Daoy (cell line): ENCODE measurements at places on chromosomes 7 and 10.

GRCh38 chr7:11427686-11428273 lies 404.2 kb downstream of the THSD7A start:
- DNase-seq = peak; percentile 35

DNA sequence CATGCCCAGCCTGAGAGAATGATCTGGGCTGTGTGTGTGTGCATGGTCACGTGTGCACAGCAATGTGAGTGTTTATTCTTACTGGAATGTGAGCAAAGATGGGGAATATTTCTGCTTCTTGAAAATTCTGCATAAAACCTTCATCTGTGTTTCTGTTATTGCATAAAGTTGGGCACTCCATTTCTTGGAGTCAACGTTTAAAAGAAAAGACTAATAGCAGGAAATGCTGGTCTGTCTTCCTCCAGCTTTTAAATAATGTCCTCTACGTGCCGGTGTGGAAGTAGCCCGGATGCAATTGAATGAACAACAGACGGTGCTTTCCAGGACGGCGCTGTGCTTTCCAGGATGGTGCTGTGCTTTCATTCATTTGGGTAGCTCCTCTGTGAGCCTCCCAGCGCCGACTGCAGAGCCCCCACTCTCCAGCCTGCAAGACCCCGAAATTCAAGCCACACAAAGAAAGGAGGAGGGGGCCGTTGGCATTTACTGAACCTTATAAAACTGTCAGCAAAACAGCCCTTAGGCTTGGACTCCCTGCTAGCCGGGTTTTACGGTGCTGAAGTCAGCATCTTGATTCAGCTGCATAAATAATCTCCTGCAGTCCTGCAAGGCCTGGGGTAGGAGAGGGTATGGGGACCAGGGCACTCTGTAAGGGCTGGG lies 158.2 kb upstream of the PRKCQ start:
- peak; percentile 32 for DNase-seq

GRCh38 chr10:122263971-122264370 lies 7.1 kb upstream of the BTBD16 start:
- DNase-seq = peak; percentile 29

GRCh38 chr7:152674860-152675758 lies 832 bp downstream of the XRCC2 start:
- DNase-seq = peak; percentile 37

GRCh38 chr10:112349521-112350085 lies 24.3 kb upstream of the ACSL5 start:
- no peak for DNase-seq

DNA sequence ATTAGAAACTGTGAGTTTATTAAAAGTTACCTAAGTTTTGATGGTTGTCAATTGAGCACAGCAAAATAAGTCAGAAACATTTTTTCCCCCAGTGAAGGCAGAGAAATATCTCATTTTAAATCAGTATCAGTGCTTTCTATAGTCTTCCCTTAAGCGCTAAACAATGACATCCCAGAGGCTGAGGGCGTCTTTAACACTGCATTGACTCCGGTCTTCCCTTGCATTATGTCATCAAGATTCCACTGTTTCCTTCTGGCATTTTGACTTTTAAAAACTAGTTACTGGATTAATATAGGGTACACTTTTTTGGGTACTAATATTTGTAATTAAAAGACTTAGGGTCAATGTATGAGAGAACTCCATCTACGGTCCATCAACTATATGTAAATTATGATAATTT lies 3.9 kb downstream of the GLUD1 start:
- DNase-seq = no peak

- no peak for DNase-seq
Measured at GRCh38 chr10:100909501-100910263, 3.1 kb upstream of the SLF2 start.

GRCh38 chr7:26105236-26105635 lies 46.8 kb upstream of the NFE2L3 start:
- DNase-seq = no peak

GRCh38 chr10:17064435-17064834 lies 65.2 kb downstream of the CUBN start:
- DNase-seq = no peak

GRCh38 chr7:33191340-33191739 lies 62.0 kb downstream of the BBS9 start:
- peak; percentile 17 for DNase-seq

GRCh38 chr7:95440394-95441038 lies 5.7 kb upstream of the PON2 start:
- DNase-seq = no peak

DNA sequence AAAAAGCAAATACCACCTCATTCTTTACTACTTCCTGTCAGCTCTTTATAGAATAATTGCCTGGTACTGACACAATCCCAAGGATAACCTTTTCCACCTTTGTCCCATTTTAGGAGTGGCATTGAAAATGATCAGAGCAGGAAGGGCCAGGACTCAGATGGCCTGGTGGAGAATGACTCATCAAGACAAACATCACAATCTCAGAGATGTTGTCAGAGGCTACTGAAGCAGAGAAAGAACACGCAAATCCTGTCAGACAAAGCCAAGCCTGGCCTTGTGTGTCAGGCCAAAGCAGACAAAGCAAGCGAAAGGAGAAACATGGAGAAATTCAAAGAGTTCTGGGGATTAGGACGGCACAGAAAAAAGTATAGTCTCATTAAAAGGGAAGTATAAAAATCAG lies 40.9 kb downstream of the NSUN6 start:
- DNase-seq = peak; percentile 85

DNA sequence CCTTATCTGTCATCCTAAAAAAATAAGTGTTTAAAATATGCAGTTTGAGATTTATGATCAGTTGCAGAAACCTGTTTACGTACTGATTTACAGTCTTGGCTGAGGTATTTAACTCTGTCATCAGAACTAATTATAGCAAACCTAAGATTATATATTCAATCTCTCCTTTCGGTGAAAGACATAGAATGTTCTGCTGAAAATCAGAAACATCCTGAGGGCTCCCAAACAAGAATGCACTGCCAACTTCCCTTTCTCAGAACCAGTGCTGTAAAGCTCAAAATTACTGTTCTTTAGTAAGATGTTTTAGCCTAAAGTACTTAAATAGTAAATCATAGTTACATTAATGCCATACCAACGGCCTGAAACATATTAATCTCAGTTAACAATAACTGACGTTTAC lies 34.3 kb downstream of the FAM204A start:
- DNase-seq = no peak

DNA sequence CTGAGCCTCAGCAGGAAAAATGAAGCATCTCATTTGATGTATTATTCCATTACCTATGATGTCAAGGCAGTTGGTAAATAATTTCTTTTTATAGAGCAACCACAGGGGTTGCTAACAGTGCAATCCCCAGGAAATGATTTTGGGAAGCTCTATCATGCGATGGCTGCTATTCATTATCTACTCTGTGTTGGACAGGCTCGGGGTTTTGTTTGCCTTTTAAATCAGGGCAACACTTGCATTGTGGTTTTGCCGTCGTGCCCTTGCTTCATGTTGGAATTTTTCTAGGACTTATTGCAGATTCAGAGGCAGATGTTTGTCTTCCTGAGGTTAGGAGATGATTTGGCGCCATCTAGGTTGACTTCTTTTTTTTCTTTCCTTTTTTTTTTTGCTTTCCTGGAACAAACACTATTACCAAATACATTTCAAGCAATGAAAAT lies 128.4 kb downstream of the BICC1 start:
- DNase-seq = peak; percentile 89

DNA sequence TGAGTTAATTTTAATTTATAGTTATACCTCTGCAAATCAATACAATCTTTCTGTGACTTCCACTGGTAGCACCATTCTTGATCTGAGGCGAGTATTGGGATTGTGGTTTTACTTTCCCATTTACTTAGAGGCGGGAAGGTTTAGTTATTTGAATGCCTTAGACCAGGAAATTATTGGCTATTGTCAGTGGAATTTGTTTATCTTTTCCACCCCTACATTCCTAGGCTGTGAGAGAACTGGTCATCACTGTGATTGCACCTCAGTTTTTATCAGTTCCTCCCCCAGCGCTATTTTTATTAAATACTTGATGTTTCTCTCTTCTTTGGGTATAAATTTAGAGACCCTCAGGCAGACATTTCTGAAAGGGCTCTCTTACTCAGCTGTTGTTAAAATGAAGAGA lies 29.9 kb downstream of the CDK14 start:
- DNase-seq = peak; percentile 37

DNA sequence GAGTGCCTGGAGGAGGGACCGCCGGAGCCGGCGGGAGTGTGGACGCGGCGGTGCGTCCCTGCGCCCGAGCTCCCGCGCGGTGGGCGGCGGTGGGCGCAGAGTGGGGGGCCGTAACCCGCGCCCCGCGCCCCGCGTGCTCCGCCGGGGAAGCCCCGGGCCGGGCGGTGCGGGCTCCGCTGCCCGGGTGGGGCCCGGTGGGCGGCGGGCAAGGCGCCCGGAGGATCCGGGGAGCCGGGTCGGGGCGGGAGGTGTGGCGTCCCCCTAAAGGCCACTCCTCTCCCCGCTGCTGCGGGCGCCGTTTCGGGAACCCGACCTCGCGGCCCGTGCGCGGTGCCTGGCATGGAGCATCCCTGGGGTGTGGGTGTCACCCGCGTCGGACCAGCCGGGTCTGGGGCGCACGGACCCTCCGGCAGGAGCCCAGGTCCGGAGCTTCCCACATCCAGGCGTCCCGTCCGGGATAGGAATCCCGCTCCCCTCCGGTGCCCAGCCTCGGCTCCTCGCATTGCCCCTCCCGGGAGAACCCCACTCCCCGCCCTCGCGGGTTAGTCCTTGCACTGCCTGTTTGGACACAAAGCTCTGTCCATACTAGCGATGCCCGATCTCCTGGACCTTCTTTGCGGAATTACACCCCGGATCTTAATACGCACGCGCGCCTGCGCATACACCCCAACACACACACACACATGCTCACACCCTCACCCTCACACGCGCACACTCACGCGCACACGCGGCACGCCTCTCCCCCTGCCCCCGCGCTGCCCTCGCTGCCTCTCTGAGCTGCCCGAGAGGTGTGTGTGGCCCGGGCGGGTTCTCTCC lies 723 bp downstream of the MTURN start:
- peak; percentile 77 for DNase-seq

DNA sequence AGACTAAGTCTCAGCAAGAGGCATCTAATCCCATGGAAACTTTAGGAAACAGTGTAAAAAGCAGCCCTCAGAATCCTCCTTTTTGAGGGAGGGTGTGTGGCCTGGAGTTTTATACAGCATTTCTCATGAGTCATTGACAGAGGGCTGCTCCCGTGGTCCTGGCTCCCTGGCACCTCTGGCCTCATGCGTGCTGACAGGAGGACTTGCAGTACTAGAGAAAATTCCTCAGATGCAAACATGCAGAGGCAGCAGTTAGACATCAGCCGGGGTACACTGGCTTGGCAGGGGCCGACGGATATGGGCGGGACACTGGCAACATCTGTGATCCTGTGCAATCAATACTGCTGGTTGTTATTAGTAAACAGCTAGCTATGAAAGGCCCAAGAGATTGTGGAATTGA lies 925.1 kb upstream of the CELF2 start:
- no peak for DNase-seq

- DNase-seq = no peak
Measured at GRCh38 chr7:64904008-64904407, 935 bp downstream of the ZNF273 start.

GRCh38 chr7:27192546-27193334 lies 7.2 kb downstream of the HOXA13 start:
- DNase-seq = no peak

- no peak for DNase-seq
Measured at GRCh38 chr7:150373049-150373801, 4.6 kb downstream of the REPIN1 start.

- no peak for DNase-seq
Measured at GRCh38 chr7:84232646-84233045, 38.1 kb upstream of the SEMA3A start.

GRCh38 chr7:46291601-46292150 lies 370.6 kb upstream of the IGFBP3 start:
- peak; percentile 61 for DNase-seq

GRCh38 chr7:107353701-107354100 lies 116.2 kb upstream of the GPR22 start:
- DNase-seq = no peak
